ENCODE measurements at places on chromosomes 5 and 9.

DNA sequence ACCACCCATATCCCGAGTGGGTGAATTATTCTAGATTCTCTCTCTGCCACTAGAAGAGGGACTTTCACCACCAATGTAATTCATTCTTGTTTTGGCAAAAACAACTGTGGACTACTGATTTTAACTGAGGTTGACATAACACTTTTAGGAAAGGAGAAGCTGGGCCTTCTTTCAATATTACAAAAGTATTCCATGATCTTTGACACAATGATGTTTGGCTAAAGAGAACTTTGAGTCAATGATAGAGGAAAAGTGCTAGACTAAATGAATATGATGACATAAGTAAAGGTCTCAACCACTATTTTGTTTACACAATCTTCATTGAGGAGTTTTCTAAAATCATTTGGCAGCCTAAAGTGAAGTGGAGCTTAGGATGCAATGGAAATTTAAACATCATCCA, 336.9 kb upstream of the PDE4D start:
- no peak for DNase-seq

DNA sequence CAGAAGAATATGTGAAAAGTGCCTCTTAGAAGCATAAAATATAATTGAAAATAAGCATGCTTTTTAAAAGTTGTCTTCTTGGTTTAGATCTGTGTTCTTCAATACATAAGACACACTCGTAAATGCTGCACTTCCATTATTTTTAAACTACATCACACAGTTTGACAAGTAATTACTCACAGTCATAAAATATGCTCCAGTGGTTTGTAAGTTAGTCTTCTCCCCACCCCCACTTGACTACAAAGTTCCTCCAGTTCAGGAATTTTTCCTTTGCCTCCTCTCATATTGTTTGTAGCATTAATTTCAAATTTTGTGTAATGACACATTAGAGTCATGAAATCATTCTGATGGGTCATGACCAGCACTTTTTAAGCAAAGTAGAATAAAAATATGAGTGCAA, 60.3 kb upstream of the PTGER4 start:
- no peak for DNase-seq

GRCh38 chr5:146291421-146292074, 47.1 kb upstream of the POU4F3 start:
- no peak for DNase-seq

- DNase-seq = no peak
Measured at GRCh38 chr5:136979131-136979530, 520.0 kb downstream of the SPOCK1 start.

DNA sequence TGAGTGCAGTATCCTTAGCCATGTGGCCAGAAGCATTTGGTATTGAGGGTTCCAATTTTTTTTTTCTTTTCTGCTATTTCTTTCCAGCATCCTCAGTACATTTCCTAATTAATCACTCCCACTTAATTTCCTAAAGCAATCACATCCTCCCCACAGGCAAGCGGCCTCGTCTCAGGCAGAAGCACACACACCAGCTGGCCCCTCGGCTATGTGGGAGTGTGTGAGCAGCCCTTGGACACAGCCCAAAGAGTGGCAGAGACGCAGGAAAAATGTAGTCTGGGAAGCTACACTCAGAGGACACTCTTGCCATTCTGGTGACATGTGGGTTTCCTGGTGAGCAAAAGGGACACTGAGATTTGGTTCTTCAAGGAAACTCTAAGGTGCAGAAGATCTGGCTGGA, 20.7 kb downstream of the SLIT3 start:
- DNase-seq = no peak

GRCh38 chr5:14932902-14933469, 61.4 kb upstream of the ANKH start:
- no peak for DNase-seq

DNA sequence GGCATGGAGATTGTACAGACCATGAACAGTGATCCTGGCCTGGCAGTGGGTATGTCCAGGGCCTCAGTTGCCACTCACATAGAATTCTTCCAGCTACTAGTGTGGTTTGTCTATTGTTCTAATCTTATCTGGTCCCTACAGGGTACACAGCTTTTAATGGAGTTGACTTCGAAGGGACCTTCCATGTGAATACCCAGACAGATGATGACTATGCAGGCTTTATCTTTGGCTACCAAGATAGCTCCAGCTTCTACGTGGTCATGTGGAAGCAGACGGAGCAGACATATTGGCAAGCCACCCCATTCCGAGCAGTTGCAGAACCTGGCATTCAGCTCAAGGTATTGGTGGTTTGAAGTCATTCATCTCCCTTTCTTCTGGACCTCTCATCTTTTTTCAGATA, 43.8 kb downstream of the THBS4 start:
- DNase-seq = no peak

- no peak for DNase-seq
Measured at GRCh38 chr5:53160895-53161294, 51.3 kb upstream of the MOCS2 start.

GRCh38 chr5:143094087-143094521, 309.4 kb downstream of the NR3C1 start:
- DNase-seq = no peak

DNA sequence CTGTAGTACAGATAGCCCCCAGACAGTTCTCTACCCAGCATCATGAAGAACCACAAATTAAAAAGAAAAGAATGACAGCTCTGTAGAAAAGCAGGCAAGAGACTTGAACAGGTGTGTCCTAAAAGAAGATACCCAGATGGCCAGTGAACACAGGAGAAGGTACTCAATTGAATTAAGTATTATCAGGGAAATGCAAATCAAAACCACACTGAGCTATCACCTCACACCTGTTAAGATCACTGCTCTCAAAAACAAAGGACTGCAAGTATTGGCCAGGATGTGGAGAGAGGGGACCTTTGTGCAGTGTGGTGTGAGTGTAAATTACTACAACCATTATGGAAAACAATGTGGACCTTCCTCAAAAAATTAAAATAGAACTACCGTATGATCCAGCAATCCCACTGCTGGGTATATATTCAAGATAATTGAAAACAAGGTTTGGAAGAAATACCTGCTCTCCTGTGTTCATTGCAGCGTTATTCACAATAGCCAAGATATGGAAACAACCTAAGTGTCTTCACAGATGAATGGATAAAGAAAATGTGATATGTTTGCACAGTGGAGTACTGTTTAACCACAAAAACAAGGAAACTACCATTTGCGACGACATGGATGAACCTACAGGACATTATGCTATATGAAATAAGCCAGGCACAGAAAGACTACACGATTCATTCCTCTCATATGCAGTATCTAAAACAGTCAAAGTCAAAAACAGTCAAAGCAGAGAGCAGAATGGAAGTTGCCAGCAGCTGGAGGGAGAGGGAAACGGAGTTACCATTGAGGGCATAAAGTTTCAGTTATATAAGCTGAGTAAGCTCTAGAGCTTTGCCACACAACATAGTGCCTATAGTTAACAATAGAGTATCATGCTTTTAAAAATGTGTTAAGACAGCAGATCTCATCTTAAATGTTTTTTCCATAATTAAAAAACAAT, 102.6 kb downstream of the WNK2 start:
- DNase-seq = no peak

DNA sequence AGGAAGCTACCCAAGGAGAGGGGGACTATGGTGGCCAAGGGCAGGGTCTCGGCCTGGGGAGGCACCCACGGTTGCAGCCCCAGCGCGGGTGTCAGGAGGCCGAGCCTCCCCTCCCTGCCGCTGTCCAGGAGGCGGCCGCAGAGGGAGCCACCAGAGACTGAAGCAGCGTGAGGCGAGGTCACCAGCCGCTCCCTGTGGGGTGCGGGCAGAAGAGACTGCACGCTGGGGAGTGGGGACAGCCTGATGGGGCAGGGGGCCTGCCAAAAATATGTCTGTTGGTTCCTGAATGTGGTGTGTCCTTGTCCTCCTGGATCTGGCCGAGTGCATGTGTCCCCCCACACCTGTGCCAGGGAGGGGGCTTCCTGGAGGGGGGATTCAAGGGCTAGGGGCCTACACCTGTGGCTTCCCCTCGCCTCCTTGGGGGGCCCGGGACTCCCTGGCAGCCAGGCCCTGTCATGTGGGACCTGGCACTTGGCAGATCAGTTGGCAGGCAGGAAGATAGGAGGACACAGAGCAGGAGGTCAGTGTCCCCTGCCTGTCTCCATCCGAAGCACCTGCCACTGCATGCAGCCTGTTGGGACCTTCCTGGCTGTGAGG, 131.2 kb downstream of the DAB2IP start:
- peak; percentile 13 for DNase-seq

- no peak for DNase-seq
Measured at GRCh38 chr9:14670718-14671117, 22.5 kb downstream of the ZDHHC21 start.

- peak; percentile 27 for DNase-seq
Measured at GRCh38 chr9:2255128-2255527, 240.0 kb downstream of the SMARCA2 start.

DNA sequence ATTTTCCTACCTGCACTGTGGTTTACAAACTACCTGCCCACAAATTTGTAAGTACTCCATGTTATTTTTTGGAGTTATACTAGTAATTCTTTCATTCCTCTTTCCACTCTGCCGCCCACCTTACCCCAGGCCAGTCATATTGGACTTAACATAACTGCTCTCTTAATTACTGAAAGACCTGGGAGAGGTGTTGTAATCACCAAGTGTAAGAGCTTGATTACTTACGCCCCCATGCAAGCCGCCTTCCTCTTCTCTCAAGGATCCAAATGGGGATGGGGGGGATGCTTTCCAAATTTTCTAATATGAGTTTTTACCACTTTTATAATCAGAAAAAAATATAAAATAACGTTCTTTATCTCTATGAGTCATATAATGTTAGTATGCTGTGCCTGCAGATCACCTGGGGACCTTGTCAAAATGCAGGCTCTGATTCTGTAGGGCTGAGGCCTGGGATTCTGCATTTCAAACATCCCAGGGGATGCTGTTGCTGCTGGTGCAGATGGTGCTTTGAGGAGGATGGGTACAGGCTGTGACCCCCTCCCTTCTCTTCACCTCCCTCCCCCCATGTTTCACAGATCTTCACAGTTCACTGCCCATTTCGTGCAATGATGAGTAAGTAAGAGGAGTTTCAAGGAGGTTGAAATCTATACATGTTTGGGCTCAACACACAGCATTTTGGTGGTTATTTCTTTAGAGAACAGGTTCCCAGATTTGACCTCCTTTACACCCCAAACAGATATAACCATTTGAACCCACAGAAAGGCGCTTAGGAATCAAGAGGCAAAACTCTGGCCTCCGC, 87.3 kb downstream of the SEC61B start:
- DNase-seq = no peak

- DNase-seq = no peak
Measured at GRCh38 chr5:67338421-67338820, 141.8 kb upstream of the CD180 start.

GRCh38 chr5:39396843-39397242, 27.9 kb downstream of the DAB2 start:
- no peak for DNase-seq

DNA sequence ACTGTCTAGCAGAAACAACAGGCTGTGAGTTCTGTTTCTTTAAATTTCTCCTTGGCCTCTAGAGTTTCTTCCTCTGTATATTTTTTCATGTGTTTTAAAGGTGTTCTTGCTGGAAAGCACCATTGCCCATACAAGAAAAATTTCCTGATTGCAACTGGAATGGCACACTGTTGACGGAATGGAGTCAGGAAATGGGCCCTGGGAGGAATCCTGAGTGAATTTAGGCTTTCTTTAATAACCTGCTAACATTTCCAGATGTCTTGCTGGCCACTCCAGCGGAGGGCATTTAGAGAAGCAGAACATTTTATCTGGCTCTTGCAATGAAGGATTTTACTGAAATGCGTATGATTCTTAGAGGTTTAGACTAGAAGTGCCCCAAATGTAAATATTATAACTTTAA, 736.3 kb downstream of the TAF11L14 start:
- peak; percentile 63 for DNase-seq

GRCh38 chr5:172685091-172685490, 44.0 kb downstream of the NEURL1B start:
- no peak for DNase-seq

- no peak for DNase-seq
Measured at GRCh38 chr5:661891-662750, 31.0 kb downstream of the TPPP start.

- DNase-seq = no peak
Measured at GRCh38 chr5:93431250-93431649, 149.8 kb downstream of the NR2F1-AS1 start.

DNA sequence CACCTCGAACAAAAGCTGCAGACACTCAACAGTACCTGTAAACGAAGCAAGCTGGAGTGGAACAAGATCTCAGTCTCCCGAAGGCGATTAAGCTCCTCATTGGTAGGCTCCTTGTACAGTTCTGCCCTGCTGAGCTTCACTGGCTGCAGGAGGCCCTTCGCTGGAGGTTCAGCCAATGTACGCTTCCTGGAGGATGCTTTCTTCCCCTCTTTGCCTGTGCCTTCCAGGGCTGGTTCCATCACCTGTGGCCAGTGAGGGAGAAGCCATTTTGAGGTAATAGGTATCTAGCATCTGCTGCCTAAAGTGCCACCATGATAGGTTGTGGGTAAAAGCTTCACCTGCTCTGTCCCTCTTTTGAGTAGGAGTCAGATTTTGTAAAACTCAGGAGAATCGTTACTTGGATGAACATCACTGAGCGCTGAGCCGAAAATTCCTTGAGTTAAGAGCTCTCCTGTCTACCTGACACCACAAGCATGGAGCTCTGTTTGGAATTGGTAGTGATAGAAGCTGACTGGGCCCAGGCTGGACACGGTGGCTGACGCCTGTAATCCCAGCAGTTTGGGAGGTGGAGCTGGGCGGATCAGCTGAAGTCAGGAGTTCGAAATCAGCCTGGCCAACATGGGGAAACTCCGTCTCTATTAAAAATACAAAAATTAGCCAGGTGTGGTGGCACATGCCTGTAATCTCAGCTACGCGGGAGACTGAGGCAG, 1.4 kb downstream of the NOL6 start:
- DNase-seq = no peak

DNA sequence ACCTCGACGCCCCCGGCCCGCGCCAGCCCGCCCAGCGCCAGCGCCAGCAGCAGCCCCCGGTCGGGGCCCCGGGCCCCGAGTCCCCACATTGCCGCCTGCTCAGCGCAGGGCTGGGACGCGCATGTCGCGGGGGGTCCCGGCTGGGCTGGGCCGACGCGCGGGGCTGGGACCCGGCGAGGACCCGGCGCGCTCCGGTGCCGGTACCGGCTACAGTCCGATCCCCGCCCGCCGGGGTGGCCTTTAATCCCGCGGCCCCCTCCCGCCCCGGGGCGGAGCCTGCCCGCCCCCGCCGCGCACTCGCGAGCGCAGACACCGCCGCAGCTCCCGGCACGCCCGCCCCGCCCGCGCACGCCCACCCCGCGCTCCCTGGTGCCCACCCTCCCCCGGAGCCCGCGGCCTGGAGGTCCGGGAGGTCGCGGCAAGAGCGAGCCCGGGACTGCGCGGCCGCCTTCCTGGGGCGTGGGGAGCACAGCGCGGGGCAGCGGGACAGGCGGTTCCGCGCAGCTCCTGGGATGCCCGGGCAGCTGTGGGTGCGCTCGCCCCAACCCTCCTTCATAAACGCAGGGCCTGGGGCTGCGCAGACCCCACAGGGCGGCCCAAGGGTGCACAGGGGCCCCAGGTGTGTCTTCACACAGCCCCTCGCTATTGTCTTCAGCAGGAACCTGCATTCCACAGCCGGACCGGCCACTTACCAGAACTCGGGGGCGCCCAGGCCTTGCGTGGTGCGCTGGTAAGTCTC, at the start of gene SLC9A3:
Gene SLC9A3 (minus strand): TSS at position 216 of the 739 bp plus-strand sequence.
- no peak for DNase-seq

Measured in right hindlimb (tissue), 1 donor.